Activated T-helper 1 cell treated with anti-CD3 and anti-CD28 coated beads, Interleukin-12 subunit alpha, Interleukin-12 subunit beta, Interleukin-2, Interleukin-4 antibody, amounts not matched to agents 30 ng/mL and 10 ng/mL and 1 ng/mL, durations not matched to agents 14 hours and 24 hours and 36 hours (primary cell): ENCODE measurements at places on chromosomes 5 and 9.
A peak's percentile ranks its signal among the peaks of the same experiment; 100 is the strongest.

GRCh38 chr5:135739383-135739981 is 95.0 kb upstream of the SLC25A48 start:
- no peak overlapping the region for H3K4me3 ChIP-seq
- no peak overlapping the region for H3K27ac ChIP-seq
- H3K36me3 ChIP-seq = no peaks in the 10 kb centered on the region
- H3K4me1 ChIP-seq = no peaks in the 10 kb centered on the region
- peaks cover 3% of the 10 kb centered on the region for H3K27me3 ChIP-seq

DNA sequence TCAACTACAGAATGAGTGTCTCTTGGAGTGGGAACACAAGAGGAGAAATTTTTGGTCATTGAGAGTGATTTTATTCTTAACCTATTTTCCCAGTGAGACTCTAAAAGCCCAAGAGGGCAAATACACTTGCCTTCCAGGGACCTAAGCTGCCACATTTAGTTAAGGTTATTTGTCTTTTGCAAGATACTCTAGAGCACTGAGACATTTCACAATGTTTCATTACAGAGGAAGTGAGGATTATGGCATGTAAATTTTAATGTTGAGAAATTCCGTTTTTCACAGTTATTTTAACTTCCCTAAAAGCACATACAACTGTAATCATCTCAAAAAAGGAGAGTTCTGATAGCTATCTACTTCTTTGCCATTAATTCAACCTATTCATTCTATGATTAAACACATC is 38.7 kb upstream of the RAB3C start:
- H3K36me3 ChIP-seq = no peaks in the 10 kb centered on the region
- H3K4me1 ChIP-seq = no peaks in the 10 kb centered on the region
- DNase-seq = no peak
- H3K27me3 ChIP-seq = no peaks in the 10 kb centered on the region
- no peak overlapping the region for H3K4me3 ChIP-seq
- H3K27ac ChIP-seq = no peak overlapping the region

- peaks cover 13% of the 10 kb centered on the region for H3K36me3 ChIP-seq
- no peaks in the 10 kb centered on the region for H3K27me3 ChIP-seq
- DNase-seq = no peak
- H3K4me3 ChIP-seq = no peak overlapping the region
- H3K4me1 ChIP-seq = peaks cover 6% of the 10 kb centered on the region
These were observed 36.6 kb downstream of the NNT start for GRCh38 chr5:43639566-43639965.

- peak overlapping the region; percentile 91 for H3K4me3 ChIP-seq
- peaks cover 3% of the 10 kb centered on the region for H3K36me3 ChIP-seq
- no peak for DNase-seq
- no peaks in the 10 kb centered on the region for H3K27me3 ChIP-seq
- H3K4me1 ChIP-seq = peaks cover 42% of the 10 kb centered on the region
- peak overlapping the region; percentile 100 for H3K27ac ChIP-seq
These were observed 573 bp upstream of the SPATA24 start for GRCh38 chr5:139404484-139404840.

DNA sequence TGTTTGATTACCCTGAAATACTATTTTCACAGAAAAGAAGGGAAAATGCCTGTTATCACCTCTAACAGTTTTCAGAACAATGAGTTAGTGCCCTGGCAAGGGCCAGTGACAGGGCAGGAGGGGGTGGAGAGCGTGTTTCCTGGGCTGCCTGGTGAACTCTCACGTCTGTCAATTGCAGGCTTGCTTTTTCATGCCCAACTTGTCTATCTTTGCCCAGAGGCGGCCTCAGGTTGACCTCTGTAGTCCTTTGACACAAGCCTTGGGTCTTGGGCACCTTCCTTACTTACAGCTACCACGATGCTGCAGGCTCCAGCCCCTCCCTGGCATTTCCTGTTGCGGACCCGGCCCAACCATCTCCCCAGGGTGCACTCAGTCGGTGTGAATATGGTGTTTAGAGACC is 2.2 kb upstream of the CEL start:
- H3K4me3 ChIP-seq = peak overlapping the region; percentile 39
- H3K36me3 ChIP-seq = peaks cover 25% of the 10 kb centered on the region
- no peak for DNase-seq
- peaks cover 44% of the 10 kb centered on the region for H3K4me1 ChIP-seq

DNA sequence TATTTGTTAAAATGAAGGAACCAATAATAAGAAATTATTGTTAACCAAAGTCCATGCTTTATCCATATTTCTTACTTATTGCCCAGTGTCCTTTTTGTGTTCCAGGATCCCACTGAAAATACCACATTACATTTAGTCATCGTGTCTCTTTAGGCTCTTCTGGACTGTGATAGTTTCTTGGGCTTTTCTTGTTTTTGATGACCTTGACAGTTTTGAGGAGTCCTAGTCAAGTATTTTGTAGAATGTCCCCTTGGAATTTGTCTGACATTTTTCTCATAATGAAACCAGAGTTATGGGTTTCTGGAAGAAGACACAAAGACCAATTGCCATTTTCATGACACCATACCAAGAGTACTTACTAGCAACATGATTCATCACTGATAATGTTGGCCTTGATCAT is 13.6 kb upstream of the COMMD10 start:
- no peak overlapping the region for H3K27ac ChIP-seq
- DNase-seq = no peak
- no peak overlapping the region for H3K4me3 ChIP-seq
- H3K36me3 ChIP-seq = no peaks in the 10 kb centered on the region

GRCh38 chr9:22855980-22856379 is 409.4 kb downstream of the DMRTA1 start:
- no peaks in the 10 kb centered on the region for H3K27me3 ChIP-seq
- H3K4me1 ChIP-seq = no peaks in the 10 kb centered on the region
- DNase-seq = no peak
- H3K4me3 ChIP-seq = no peak overlapping the region
- H3K36me3 ChIP-seq = no peaks in the 10 kb centered on the region

GRCh38 chr5:104643320-104643719 is 1080.7 kb upstream of the NUDT12 start:
- no peak overlapping the region for H3K4me3 ChIP-seq
- no peaks in the 10 kb centered on the region for H3K27me3 ChIP-seq
- no peaks in the 10 kb centered on the region for H3K4me1 ChIP-seq
- no peak overlapping the region for H3K27ac ChIP-seq
- DNase-seq = no peak
- H3K36me3 ChIP-seq = no peaks in the 10 kb centered on the region

DNA sequence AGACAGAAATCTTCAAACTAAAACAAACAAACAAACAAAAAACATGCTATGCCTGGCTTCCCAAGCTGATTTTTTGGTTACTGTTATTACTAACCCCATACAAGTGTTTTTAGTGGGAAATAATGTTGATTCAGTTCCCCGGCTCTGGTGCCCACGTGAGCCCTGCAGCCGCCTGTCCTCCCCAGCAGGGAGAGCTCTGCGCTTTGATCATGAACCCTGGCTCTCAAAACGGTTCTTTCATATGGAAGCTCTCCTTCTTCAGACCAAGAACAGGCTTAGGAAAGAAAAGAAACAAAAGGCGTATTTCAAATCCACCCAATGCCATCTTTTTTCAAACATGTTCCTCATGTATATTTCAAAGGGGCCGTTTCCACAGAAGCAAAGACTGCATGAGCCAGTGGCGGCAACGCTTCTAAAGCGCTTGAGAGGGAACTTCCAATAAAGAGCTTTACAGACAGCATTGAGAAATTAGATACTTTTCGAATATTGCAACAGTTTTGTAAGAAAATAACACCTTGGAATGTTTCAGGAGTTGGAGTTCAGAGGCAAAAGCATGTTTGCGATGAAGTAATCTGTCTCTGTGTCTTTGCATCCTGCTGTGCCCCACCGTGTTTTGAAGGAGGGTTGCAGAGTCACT is 74.8 kb downstream of the ICE1 start:
- no peak overlapping the region for H3K27ac ChIP-seq
- H3K4me1 ChIP-seq = peaks cover 18% of the 10 kb centered on the region
- H3K36me3 ChIP-seq = no peaks in the 10 kb centered on the region
- H3K27me3 ChIP-seq = peaks cover 15% of the 10 kb centered on the region

- H3K4me3 ChIP-seq = no peak overlapping the region
- no peak for DNase-seq
- no peak overlapping the region for H3K27ac ChIP-seq
- H3K4me1 ChIP-seq = peaks cover 2% of the 10 kb centered on the region
- no peaks in the 10 kb centered on the region for H3K36me3 ChIP-seq
- peaks cover 20% of the 10 kb centered on the region for H3K27me3 ChIP-seq
These were observed 19.8 kb downstream of the PTGES start for GRCh38 chr9:129732946-129733631.

GRCh38 chr9:78707080-78707479 is 410.2 kb downstream of the PSAT1 start:
- no peak overlapping the region for H3K27ac ChIP-seq
- no peak for DNase-seq
- no peak overlapping the region for H3K4me3 ChIP-seq
- no peaks in the 10 kb centered on the region for H3K36me3 ChIP-seq
- no peaks in the 10 kb centered on the region for H3K4me1 ChIP-seq
- H3K27me3 ChIP-seq = no peaks in the 10 kb centered on the region

GRCh38 chr9:91899594-91899993 is 50.4 kb downstream of the ROR2 start:
- H3K27me3 ChIP-seq = peaks cover 11% of the 10 kb centered on the region
- H3K4me1 ChIP-seq = peaks cover 14% of the 10 kb centered on the region
- no peak overlapping the region for H3K27ac ChIP-seq
- no peak overlapping the region for H3K4me3 ChIP-seq
- DNase-seq = no peak
- no peaks in the 10 kb centered on the region for H3K36me3 ChIP-seq

DNA sequence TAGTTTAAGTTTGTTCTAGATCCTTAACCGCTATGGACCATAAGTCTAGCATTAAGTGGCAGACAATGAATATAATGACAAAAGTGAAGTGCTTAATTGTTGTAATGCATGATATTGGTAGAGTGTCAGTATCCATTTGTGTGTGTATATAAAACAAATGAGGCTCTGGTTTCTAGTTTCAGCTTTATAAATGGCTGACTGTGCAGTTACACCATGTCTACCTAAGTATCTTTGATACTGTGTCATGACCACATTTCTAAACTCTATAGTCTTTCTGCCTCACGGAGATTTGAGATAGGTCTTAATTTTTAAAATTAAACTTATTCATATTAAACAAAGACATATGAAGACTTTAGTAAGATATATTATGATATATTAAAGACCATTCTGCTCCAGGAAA is 92.0 kb downstream of the SPEF2 start:
- no peaks in the 10 kb centered on the region for H3K27me3 ChIP-seq
- H3K36me3 ChIP-seq = peaks cover 3% of the 10 kb centered on the region
- no peak overlapping the region for H3K4me3 ChIP-seq
- H3K4me1 ChIP-seq = no peaks in the 10 kb centered on the region
- no peak for DNase-seq
- no peak overlapping the region for H3K27ac ChIP-seq

DNA sequence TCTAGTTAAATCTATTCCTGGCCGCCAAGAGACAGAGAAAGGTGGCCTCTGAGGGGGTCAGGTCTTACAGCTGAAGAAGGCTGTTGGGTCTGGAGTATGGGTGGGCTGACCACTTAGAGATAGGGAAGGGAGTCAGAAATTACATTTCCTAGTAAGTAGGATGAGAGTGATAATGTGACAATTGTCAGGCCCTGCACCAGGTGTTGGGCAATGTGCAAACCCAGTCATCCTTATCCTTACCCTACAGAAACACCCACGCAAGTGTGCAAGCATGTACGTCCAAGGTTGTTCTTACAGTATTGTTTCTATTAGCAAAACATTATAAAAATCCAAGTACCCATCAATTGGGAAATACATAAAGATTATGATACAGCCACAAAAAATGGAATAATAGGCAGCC is 9.5 kb downstream of the SPAAR start:
- no peak overlapping the region for H3K27ac ChIP-seq
- H3K4me1 ChIP-seq = peaks cover 2% of the 10 kb centered on the region
- H3K27me3 ChIP-seq = no peaks in the 10 kb centered on the region
- DNase-seq = no peak
- no peak overlapping the region for H3K4me3 ChIP-seq
- no peaks in the 10 kb centered on the region for H3K36me3 ChIP-seq

GRCh38 chr5:160021831-160022446 is 13.0 kb downstream of the TTC1 start:
- H3K4me1 ChIP-seq = peaks cover 19% of the 10 kb centered on the region
- H3K36me3 ChIP-seq = peaks cover 19% of the 10 kb centered on the region
- DNase-seq = peak; percentile 37
- H3K27ac ChIP-seq = no peak overlapping the region
- no peaks in the 10 kb centered on the region for H3K27me3 ChIP-seq
- H3K4me3 ChIP-seq = no peak overlapping the region

GRCh38 chr5:58496488-58496887 is 5.3 kb downstream of the GAPT start:
- DNase-seq = no peak
- H3K4me3 ChIP-seq = no peak overlapping the region
- H3K4me1 ChIP-seq = peaks cover 9% of the 10 kb centered on the region
- peaks cover 19% of the 10 kb centered on the region for H3K27me3 ChIP-seq
- no peaks in the 10 kb centered on the region for H3K36me3 ChIP-seq

DNA sequence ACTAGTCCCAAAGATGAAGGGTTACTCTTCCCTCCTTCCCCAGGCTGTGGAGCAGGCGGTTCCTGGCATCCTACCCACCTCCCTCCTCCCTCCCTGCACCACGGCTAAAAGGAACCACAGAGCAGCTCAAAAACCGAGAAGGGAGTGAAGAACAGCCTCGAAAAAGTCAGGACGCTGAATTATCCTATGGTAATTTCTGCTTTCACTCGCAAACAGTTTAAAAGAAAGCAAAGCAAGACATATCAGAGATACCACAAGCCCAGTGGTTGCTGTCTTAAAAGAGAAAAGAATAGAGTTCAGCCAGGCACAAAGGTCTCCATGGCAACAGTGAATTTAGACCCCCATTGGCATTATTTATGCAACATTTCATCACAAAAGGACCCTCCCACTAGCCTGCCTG is 315.4 kb downstream of the CTNND2 start:
- no peak overlapping the region for H3K27ac ChIP-seq
- no peaks in the 10 kb centered on the region for H3K27me3 ChIP-seq
- no peaks in the 10 kb centered on the region for H3K36me3 ChIP-seq
- no peak for DNase-seq
- no peak overlapping the region for H3K4me3 ChIP-seq

DNA sequence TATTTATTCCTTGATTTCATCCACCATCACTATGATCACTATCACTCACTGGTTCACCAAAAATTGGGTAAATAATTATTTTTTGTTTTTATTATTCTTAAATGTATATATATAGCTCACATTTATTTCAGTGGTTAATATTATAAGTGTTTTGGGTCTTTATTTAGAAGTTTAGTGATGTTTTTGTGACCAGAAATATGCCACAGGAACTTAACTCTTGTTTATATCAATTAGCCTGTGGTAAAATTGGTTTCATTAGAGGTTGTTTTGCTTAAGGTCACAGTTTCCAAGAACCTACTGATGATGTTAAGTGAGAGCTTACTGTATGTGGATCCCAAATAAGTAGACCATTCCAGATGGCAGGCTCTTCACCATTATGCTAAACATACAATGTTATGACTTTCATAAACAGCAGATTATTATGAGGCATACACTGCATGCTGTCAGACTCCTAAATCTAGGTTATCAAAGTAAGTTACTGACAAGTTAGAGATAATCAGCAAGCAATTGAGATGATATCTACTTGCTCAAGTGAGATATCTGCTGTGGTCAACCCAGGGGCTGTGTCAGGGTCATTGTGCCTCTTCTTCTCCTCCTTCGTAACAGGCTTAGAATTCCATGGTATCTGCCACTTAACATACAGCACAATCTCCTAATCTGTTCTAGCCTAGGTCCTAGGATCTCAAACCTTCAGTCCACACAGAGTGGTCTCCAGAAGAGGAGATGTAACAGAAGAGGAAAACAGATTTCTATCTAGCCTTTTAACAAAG is 57.6 kb downstream of the NR3C1 start:
- peaks cover 18% of the 10 kb centered on the region for H3K36me3 ChIP-seq
- H3K4me1 ChIP-seq = peaks cover 37% of the 10 kb centered on the region
- no peaks in the 10 kb centered on the region for H3K27me3 ChIP-seq
- H3K27ac ChIP-seq = no peak overlapping the region
- no peak for DNase-seq
- no peak overlapping the region for H3K4me3 ChIP-seq
